ENCODE measurements at places on chromosomes 12 and 14. TPM values are rescaled to one million over a fixed set of nuclear protein-coding genes. Genes with fewer than 3 reads are reported as not detected.

DNA sequence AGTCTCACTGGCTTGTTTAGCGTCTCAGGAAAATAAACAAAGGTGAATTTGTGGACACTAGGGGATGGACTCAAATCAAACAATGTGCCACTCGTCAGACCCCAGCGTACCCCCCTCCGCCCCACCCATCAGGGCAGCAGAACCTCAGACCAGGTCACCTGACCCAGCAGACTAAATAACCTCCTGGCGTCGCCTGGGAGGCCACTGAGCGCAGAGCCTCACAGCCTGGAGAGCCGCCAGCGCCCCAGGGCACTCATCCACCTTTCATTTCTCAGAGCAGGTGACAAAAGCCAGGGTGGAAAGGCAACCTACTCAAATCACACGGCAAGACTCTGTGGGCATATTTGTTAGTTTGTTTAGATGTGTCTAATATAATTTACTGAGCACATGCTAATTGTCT lies 100.9 kb downstream of the DICER1 start:
- H3K27ac ChIP-seq: no peak overlapping the region
- H3K4me1 ChIP-seq: no peaks in the 10 kb centered on the region
- H3K4me3 ChIP-seq: no peak overlapping the region
- H3K27me3 ChIP-seq: no peaks in the 10 kb centered on the region
- no peaks in the 10 kb centered on the region for H3K36me3 ChIP-seq
- no peak for DNase-seq

GRCh38 chr14:30297876-30298795 lies 260.8 kb upstream of the G2E3 start:
- no peaks in the 10 kb centered on the region for H3K27me3 ChIP-seq
- no peak for DNase-seq

GRCh38 chr14:104103446-104104075 lies 18.1 kb downstream of the ASPG start:
- H3K36me3 ChIP-seq: no peaks in the 10 kb centered on the region
- no peak overlapping the region for H3K27ac ChIP-seq
- no peak for DNase-seq
- H3K27me3 ChIP-seq: no peaks in the 10 kb centered on the region

- H3K4me3 ChIP-seq: no peak overlapping the region
- no peak overlapping the region for H3K27ac ChIP-seq
- no peaks in the 10 kb centered on the region for H3K27me3 ChIP-seq
- H3K4me1 ChIP-seq: no peaks in the 10 kb centered on the region
- H3K36me3 ChIP-seq: no peaks in the 10 kb centered on the region
Measured at GRCh38 chr12:14540801-14541462, 26.8 kb downstream of the PLBD1 start.

GRCh38 chr14:93114713-93115068 lies 1.0 kb downstream of the ITPK1 start:
- no peaks in the 10 kb centered on the region for H3K27me3 ChIP-seq
- H3K36me3 ChIP-seq: no peaks in the 10 kb centered on the region
- peaks cover 13% of the 10 kb centered on the region for H3K4me1 ChIP-seq

DNA sequence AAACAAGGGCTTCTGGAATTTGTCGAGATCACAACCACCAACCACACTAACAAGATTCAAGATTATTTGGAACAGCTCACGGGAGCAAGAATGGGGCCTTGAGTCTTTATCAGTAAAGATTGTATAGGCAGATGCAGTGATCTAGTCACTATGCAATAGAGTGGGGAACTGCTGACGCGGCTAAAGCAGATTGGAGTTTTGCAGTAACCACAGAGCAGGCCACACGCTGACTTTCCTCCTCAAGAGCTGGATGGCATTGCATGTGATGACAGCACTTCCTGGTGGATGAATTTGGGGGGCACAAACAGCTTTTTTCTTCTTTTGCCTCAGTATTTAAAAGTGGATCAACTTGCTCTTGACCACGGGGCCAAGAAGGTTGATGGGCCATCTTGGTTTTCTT lies 46.0 kb downstream of the KCNK13 start:
- no peaks in the 10 kb centered on the region for H3K4me1 ChIP-seq
- H3K36me3 ChIP-seq: no peaks in the 10 kb centered on the region
- H3K4me3 ChIP-seq: no peak overlapping the region
- no peaks in the 10 kb centered on the region for H3K27me3 ChIP-seq

GRCh38 chr12:111029732-111030131 lies 109.4 kb upstream of the MYL2 start:
- H3K4me3 ChIP-seq: no peak overlapping the region
- H3K4me1 ChIP-seq: no peaks in the 10 kb centered on the region
- H3K27me3 ChIP-seq: peaks cover 21% of the 10 kb centered on the region
- no peak for DNase-seq
- no peaks in the 10 kb centered on the region for H3K36me3 ChIP-seq

DNA sequence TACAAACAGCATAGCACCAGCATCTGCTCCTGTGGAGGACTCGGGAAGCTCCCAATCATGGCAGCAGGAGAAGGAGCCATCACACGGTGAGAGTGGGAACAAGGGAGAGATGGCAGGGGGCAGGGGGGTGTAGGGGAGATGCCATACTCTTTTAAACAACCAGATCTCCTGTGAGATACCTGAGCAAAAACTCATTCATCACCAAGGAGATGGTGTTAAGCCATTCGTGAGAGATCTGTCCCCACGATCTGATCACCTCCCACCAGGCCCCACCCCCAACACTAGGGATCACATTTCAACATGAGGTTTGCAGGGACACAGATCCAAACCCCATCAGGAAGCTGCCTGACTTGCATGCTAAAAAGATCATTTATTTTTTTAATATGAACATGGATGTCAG lies 499.3 kb downstream of the TMEM132D start:
- H3K36me3 ChIP-seq: no peaks in the 10 kb centered on the region
- DNase-seq: no peak
- no peak overlapping the region for H3K27ac ChIP-seq
- no peaks in the 10 kb centered on the region for H3K27me3 ChIP-seq

DNA sequence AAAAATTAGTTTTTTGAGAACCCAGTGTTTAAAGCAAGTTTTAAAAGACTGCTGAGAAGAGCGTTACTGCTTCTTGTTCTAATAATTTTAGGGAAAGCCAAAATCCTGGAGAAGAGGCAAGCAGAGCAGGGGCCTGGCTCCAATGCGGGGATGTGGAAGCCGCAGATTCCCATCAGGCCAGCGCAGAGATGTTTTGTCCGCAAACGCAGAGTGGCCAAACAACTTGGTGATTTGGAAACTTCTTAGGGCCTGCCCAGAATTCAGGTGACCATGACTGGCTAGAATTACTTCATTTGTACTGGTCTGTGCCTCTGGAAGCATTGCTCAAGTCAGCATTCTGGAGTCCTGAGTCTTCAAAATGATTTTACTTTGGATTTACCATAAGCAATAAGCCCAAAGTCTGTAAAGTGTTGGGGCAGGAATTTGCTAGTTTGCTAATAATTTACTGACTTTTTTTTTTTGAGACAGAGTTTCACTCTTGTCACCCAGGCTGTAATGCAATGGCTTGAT lies 208.4 kb downstream of the PPM1H start:
- H3K36me3 ChIP-seq: no peaks in the 10 kb centered on the region
- H3K27ac ChIP-seq: no peak overlapping the region
- no peak overlapping the region for H3K4me3 ChIP-seq
- DNase-seq: no peak
- no peaks in the 10 kb centered on the region for H3K4me1 ChIP-seq

DNA sequence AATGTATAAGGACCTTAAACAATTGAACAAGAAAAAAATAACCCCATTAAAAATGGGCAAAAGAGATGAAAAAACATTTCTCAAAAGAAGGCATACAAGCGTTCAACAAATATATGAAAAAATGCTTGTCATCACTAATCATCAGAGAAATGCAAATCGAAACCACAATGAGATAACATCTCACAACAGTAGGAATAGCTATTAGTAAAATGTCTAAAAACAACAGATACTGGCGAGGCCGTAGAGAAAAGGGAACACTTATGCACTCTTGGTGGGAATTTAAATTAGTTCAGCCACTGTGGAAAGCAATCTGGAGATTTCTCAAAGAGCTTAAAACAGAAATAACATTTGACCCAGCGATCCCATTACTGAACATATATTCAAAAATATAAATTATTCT lies 769.8 kb upstream of the MGAT4C start:
- no peak overlapping the region for H3K4me3 ChIP-seq
- DNase-seq: no peak
- no peaks in the 10 kb centered on the region for H3K4me1 ChIP-seq
- no peaks in the 10 kb centered on the region for H3K27me3 ChIP-seq

KRT78 gene
- total RNA-seq: not detected

FGF6 gene
- not detected for total RNA-seq

JPH4 gene
- total RNA-seq: 8.3 TPM

CRIP2 gene
- total RNA-seq: 69.3 TPM

DLST gene
- total RNA-seq: 163 TPM

PLEKHG7 gene
- total RNA-seq: 1.0 TPM

SDR9C7 gene
- total RNA-seq: not detected

PMCH gene
- not detected for total RNA-seq
